Esophagus muscularis mucosa (tissue), 4 donors: ENCODE measurements at places on chromosomes 12 and 14.

GRCh38 chr14:89442280-89442679, 25.2 kb upstream of the FOXN3 start:
- DNase-seq = no peak

GRCh38 chr12:131672941-131673887, 37.7 kb upstream of the SFSWAP start:
- DNase-seq = no peak

DNA sequence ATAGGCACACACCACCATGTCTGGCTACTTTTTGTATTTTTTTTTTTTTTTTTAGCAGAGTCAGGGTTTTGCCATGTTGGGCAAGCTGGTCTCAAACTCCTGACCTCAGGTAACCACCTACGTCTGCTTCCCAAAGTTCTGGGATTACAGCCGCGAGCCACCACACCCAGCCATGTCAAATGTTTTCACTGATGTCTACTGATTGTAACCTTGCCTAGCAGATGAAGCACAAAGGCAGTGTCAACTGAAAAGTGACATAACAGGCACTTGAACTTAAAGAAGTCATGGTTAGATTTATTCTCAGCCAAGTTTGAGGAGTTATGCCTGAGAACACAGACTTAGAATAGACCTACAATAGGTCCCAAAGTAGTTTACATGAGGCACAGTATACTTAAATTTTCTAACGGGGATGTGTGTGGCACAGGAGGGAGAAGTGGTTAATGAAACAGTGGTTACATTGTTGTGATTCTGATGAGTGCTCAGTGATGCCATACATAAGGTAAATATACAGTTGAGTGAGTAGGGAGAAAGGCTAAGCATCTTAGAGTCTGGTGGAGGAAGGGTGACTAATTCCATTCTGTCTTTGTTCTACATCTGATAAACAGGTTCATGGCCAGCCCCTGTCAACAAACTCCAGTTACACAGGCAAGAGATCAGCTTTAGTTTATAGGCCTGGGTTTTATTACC, 12.6 kb upstream of the RNASE4 start:
- no peak for DNase-seq

GRCh38 chr12:81284137-81284536, 206.3 kb downstream of the ACSS3 start:
- DNase-seq = no peak

DNA sequence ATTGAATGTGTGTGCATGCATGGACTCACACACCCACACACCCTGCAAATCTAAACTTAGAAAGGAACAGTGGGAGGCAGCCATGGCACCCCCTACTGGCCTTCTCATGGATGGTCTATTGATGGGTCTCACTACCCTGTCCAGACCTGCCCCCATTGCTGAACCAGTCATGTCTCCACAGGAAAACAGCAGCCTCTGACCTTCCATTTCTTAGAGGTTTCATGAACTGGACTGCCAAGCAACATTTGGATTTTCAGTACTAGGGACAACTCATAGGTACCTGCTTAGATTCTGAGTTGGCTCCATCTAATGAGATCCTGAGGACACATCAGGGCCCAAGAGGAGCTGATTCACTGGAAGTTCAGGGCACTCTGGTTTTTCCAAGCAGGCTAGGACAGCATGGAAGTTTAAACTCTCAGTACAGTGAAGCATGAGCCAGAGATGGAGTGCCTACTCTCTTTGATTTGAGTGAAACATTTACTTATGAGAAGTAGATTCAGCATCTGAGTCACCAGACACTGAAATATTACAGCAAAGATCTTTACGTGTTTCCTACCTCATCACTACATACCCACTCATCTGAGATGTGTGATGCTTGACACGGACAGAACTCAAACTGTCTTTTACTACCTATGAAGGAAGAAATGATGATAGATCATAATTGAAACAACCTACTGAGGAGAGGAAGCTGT, 98.9 kb upstream of the PLEKHG7 start:
- no peak for DNase-seq

DNA sequence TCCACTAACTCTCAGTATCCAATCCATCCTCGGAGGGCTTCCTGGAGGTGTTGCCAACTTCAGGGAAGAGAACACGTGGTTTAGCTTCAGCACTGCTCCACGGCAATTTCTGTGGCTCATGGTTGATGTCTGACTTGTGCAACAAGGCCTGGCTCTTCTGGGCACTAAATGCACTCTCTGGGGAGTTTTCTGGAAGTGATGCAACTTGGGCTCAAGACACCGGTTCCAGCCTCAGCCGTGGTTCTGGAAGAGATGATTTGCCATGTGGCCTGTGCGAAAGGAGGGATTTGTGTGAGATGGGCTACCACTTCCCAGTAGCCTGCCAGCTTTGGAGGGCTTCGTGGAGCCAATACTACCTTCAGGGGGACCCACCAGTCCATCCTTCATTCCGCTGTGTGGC, 118.6 kb upstream of the RTL1 start:
- DNase-seq = peak; percentile 86

GRCh38 chr12:103672401-103673119, 85.5 kb downstream of the STAB2 start:
- DNase-seq = no peak

DNA sequence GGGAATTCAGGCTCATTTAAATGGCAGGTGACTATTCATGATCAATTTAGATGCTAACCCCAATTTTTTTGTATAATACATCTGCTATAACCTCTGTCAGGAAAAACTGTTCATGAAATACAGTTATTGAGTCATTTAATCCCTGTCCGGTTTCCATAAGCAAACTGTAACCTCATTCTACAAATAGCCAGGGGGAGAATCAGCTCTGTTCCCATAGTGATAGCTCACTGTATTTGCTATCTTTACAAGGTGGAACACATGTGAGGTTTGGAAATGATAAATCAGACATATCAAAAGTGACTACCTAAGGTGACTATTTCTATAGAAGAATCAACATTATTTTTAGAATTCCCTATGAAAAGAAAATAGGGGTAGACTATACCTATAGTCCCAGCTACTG, 38.6 kb upstream of the VPS33A start:
- no peak for DNase-seq

DNA sequence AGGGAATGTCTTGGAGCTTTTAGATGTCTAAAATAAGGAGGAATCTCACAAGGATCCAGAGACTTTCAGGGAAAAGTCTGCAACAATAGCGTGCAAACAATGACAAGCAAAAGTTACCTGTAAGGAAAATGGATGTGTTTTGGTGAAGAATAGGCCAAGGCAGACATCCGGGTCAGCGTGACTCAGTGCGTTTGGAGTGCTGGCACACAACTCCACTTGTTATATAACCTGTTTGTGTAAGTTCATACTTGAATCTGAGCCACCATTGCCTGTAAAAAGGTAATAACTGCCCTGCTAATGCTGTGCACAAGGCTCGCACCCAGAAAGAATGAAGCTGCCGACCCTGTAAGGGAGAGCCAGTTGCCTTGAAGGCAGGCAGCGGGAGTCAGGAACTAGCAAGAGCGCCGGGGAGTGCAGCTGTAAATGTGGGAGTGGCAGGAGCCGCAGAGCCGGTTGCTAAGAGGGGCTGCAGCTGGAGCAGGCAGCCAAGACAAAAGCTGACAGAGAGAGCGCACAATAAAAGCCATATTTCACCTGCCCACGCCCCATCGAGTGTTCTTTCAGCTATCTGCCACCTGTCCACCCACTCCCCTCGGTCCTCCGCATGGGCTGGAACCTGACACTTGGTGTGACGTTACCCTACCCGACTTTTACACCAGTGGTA, 638.5 kb upstream of the MIS18BP1 start:
- no peak for DNase-seq

DNA sequence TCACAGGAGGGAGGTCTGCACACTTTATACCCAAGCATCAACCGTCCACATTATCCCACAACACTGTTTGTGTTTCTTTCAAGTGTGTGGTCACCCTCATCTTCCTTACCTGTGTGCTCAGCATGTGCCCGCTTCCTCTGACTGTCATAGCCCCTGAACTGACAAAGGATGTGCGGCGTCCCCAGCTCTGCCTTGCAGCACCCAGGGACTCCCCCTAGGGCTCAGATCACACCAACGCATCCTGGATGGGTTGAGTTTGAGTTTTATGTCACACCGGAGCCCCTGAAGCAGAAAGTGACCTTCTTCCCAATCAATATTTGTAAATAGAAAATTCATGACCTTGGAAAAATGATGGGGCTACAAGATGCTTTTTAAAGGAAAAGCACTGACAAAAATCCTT, 770.7 kb upstream of the TMEM132C start:
- no peak for DNase-seq

- no peak for DNase-seq
Observed at GRCh38 chr14:74647678-74648461, 35.8 kb upstream of the LTBP2 start.

- no peak for DNase-seq
Observed at GRCh38 chr14:106038263-106038662, 511.9 kb downstream of the TMEM121 start.

DNA sequence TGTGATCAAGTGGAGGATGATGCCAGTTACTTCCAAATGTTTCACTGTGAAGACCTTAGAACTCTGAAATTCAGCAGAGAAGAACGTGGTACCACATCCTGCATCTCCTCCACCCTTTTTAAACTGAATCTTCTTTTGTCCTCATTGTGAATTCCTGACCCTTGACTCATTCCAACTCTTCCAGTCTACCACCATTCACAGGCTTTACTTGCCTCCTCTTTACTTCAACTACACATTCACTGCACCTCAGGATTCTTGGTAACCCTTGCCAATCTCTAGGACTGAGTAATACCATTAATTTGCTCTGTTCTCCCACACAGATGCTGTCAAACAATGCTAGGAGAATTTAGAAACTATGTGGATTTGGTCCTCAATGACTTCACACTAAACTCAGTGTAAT, 37.3 kb downstream of the PPP1R12A start:
- no peak for DNase-seq

GRCh38 chr14:35553808-35554207, 19.8 kb downstream of the INSM2 start:
- DNase-seq = no peak

DNA sequence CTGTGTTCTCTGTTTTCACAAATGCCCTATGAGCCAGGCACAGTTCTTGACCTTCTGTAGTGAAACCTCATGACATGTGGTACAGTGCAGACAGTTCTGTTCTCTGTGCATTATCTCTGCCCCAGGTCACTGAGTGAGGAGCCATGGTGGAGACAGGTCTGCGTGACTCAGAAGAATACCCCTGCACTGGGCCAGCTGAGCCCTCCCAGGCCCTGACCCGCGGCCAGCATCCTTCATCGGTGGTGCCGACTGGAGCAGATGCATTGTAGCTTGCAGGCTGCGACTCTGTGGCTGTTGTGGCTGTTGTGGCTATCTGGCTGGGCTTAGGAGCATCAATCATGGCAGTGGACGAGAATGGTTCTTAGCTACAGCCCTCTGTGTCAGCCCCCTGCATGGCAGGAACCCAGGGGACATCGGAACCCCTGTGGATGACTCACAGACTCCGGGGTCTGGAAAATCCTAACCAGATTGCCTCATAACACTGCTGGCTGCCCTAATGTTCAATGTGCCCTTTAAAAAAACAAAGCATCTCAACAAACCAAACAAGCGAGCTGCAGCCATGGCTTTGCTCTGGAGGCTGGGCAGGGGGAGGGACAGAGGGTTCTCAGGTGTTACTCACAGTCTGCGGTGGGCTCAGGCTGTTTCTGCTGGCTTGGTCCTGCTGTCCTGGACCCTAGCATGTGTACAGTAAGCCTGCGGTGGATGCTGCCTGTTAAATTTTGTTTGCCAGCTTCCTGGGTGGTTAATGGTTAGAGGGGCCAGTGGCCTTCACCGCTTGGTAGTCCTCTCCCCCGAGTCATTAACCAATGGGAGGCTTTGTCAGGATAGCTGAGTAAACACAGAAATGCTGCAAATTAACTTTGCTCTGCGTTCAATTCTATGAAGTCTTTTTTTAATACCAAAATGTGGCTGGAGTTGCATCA, at the start of gene SERPINA6:
Gene SERPINA6, minus strand, starts transcription at position 689 of the 923 bp plus-strand sequence. CDS start 8,688 bp downstream, outside the sequence.
- peak; percentile 88 for DNase-seq

- DNase-seq = no peak
Observed at GRCh38 chr14:54116198-54116885, 159.7 kb upstream of the BMP4 start.

- no peak for DNase-seq
Observed at GRCh38 chr12:65632131-65632855, 192.0 kb upstream of the HMGA2 start.

- DNase-seq = no peak
Observed at GRCh38 chr12:72974954-72975555, 702.9 kb downstream of the TRHDE start.

DNA sequence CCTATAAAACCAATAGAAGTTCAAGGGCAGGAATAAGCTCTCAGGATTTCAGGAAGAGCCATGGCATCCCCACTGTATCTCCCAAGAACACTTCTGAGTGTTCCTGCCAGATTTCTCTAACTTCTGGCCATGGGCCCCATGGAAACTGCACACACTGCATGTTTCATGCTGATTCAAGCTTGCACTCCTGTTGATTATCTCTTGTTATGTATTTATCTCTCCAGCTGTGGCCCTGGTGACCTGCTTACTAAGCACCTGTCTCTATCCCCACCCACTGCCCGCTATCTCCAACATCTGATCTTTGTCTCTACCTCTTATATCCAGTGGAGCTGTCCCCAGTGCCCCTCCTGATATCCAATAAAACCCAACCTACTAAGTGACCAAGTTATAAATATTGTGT, 285.3 kb downstream of the PDZRN4 start:
- no peak for DNase-seq

DNA sequence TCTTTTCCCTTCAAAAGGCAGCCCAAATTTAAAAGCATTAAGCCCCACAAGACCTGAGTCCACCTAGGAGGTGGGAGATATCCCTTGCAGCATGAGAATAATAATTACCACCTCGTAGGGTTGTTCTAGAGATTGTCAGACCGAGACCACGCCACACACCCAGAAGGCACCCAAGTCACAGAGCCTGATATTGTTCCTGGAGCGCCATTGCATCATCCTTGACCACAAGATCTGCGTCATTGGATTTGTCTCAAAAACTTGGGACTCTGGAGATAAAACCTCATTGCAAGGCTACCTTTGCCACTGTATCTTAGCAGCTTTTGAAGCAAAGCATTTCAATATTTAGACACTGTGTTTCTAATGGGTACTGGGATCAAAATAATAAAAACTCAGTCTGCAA, 29.4 kb upstream of the PPP2R5C start:
- no peak for DNase-seq

GRCh38 chr12:16606201-16606849, 363 bp upstream of the LMO3 start:
- DNase-seq = no peak
